Astrocyte of the spinal cord (primary cell): ENCODE measurements at places on chromosomes 5 and 9.
A peak's percentile ranks its signal among the peaks of the same experiment; 100 is the strongest.

GRCh38 chr9:20570087-20570486 lies 52.2 kb downstream of the MLLT3 start:
- peak; percentile 18 for DNase-seq

DNA sequence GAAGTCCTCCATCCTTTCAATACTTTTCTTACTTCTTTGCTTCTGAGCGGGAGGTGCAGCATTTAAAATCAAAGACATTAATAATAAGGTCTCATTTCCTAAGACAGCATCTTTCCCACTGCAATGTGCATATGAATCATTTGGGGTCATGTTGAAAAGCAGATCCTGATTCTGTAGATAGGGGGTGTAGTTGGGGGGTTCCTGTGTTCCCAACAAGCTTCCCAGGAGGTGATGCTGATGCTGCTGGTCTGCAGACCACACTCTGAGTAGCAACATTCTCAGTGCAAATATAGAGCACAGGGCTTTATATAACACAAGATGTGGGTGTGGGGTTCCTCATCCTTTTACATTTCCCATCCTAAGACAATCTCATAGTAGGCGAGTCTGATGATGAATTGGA lies 126.5 kb upstream of the PALM2AKAP2 start:
- no peak for DNase-seq

DNA sequence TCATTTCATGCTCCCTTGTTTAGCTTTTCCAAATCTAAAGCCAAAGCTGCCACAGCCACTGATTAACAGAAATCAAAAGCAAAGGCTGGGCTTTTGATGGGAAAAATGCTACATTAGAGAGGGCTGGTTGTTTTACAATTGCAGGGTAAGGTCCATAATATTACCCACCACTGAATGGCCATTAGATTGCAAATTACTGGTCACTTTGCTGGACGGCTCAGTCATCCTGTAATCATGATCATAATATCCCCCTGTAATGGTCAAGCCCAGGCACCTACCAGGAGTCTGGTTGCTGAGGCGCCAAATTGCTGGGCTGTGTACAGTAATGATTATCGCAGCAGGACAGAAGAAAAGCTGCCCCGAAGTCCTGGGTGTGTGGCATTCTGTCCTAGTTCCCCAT lies 286.5 kb downstream of the ZSWIM6 start:
- no peak for DNase-seq

- DNase-seq: peak; percentile 25
Observed at GRCh38 chr9:130570208-130570607, 9.2 kb upstream of the FUBP3 start.

- DNase-seq: no peak
Observed at GRCh38 chr9:82302968-82303655, 314.5 kb downstream of the SPATA31D1 start.

DNA sequence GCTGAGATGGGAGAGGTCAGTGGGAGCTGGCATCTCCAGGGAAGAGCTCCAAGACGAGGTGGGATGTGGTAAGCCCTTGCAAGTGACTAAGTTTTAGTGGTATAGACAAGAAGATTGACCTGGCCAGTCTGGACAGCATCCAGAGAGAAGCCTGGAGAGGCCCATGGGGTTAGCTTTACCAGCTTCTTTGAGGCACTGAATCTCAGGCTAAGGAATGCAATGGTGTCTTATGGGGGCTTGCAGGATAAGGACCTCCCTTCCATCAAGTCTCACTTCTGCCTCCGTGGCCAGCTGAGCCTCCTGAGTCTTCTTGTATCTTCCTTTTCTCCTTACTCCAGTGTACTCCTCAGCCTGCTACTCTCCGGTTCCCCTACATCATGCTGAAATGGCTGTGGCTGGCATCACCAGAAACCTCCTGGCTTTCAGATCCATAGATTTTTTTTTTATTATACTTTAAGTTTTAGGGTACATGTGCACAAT lies 56.5 kb upstream of the JADE2 start:
- DNase-seq: no peak

- DNase-seq: no peak
Observed at GRCh38 chr9:133247632-133248031, 27.4 kb downstream of the ABO start.

- peak; percentile 26 for DNase-seq
Observed at GRCh38 chr9:129748249-129748648, 4.6 kb downstream of the PTGES start.

DNA sequence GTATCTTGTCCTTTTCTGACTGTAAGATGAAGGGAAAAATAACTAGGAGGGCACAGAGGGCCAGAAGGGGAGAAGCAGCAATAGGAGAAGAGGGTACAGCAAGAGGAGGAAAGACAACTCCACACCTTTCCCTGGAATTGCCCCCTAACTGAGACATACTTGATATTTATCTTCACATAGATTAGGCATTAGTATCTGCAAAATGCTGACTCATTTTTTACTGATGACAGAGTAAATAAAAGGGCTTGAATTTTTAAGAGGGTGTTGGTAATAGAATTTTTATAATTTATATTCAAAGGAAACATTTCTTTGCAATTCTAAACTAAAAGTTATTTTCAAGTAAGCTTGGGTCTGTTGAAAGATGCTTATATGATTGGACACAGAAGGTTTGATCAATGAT lies 86.8 kb upstream of the PRRC1 start:
- no peak for DNase-seq

DNA sequence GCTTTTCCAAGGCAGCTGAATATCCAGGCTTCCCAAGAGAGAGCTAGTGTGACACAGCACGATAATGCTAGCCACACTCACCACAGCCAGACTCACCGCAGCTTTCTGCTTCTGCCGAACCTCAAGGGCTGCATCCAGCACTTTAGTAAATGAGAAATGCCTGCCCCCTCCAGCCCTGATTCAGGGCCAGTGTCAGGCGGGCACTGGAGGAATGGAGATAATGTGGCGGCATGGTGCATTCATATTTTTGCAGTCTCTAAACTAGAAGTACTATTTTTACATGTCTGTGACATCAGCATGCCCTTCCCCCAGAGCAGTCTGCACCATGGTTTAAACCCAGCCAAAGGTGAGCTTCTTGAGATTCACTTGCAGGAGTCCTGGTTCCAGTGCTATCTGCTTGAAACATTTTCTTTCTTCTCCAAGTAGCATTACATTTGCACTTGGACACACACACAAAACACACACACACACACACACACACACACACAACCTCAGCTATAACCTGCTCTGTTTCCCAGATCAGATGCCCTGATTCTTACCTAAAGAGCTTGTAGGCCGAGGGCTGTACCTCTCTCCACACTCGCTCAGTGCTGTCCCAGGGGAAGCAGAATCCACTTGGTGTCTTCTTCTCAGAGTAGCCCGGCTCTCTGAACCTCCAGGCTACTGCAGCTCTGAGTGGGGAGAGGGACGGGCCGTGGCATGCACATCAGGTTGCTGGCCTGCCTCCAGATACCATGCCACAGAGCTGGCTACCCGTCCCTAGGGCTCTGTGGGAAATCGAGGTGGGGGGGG lies at the start of gene FGF1:
TSS of gene FGF1 (minus strand) at position 673 of the 792 bp plus-strand sequence. CDS start 71,963 bp downstream, outside the sequence.
- DNase-seq: peak; percentile 76

- DNase-seq: peak; percentile 35
Observed at GRCh38 chr9:19934301-19934871, 145.5 kb upstream of the SLC24A2 start.

DNA sequence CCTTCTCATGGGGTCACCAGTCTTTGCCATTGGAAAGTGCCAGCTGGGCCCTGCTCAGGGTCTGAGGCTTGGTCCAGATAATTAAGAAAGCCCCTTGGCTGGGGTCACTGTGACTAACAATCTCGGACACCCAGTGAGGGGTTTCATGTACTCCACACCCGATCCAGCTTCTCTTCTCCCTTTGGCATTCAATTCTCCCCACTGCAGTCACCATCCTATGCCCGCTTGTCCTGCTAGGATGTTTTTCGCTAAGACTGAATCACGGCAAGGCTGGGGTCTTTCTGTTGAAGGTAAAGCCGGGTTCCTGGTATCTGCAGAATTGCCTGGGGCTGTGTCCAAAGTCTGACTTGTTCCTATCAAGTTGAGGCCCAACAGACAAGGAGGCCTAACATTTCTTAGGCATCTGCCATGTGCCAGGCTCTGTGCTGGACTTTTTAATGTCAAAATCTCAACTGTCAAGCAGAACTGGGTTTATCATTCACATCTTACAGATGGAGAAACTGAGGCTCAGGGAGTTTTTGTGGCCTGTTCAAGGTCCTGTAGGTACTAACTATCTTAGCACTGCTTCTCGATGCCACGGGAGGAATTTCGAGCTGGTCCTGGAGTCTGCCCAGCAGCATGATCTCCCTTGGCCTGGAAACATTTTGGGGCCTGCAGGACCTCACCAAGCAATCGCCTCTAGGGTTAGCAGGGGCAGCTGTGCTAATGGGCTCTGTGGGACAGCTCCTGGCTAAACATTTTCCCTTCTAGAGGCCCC lies 142.0 kb upstream of the ALDH1B1 start:
- no peak for DNase-seq

DNA sequence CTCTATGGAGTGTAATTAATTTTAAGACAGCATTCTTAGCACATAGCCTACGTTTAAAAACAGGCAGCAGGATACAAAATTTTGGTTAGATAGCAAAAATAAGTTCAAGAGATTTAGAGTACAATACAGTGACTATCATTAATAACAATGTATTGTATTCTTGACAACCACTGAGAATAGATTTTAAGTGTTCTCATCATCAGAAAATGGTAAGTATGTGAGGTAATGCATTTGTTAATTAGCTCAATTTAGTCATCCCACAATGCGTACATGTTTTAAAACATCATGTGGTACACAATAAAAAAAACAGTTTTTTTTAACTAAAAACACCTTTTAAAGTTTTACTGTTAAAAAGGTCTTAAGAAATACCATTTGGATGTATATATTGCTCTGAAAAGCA lies 94.2 kb downstream of the MUSK start:
- no peak for DNase-seq

- DNase-seq: peak; percentile 11
Observed at GRCh38 chr5:65126542-65127069, 355.1 kb downstream of the ADAMTS6 start.

GRCh38 chr9:104772714-104773510 lies 9.0 kb downstream of the NIPSNAP3B start:
- no peak for DNase-seq

GRCh38 chr9:107620801-107621200 lies 131.2 kb upstream of the KLF4 start:
- no peak for DNase-seq

DNA sequence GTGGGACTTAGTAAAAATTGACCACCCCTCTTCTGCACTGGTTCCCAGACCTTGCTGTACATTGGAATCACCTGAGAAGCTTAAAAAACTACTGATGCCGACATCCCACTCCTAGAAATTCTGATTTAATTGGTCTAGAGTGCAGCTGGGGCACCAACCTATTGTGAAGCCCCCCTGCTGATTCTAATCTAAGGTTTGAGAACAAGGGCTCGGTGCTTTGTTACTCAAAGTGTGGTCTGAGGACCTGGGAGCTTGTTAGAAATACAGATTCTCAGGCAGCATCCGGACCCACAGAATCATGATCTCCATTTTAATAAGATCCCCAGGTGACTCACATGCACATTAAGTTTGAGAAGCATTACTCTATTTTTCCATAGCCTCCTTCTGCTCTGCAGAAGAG lies 57.8 kb upstream of the LPAR1 start:
- no peak for DNase-seq

GRCh38 chr5:18653216-18653752 lies 1019.0 kb downstream of the TAF11L14 start:
- DNase-seq: no peak

DNA sequence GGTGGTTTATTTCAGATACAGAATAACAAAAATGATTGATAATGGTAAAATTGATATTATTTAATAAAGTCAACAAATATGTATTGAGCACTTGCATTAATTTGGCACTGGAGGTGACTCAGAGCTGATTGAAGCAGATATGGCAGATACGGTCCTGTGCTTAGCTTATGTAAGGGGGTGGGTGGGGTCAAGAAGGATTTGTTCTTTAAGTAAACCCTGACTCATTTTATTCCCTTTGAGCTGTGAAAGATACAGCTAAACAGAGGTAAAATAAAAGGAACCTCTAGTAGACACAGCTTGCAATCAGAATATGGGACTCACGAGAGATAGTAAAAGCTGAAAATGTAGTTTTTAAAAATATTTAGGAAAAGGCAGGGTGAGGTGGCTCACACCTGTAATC lies 201.3 kb upstream of the CLINT1 start:
- no peak for DNase-seq

DNA sequence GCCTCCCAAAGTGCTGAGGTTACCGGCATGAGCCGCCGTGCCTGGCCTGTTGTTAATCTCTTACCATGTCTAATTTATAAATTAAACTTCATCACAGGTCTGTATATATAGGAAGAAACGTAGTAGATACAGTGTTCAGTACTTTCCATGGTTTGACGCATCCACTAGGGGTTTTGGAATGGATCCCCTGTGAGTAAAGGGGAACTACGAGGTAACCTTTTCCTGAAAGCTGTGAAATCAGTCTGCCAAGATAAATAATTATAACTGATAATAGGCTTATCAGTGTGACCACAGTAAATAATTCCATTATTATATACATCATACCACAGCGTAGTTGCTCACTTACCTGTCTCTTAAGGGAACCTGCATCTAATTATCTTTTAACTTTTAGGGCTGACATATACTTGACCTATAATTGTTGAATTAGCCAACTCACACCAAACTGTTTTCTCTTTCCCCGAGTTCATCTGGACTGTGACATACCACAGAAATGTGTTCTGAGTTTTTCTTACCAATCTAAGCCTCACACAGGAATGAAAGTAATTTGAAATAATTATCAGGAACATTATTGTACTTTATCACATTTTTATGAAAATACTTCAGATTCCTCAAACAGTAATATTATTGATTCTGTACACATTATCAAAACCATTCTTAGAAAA lies 42.9 kb downstream of the DAPK1 start:
- DNase-seq: no peak

DNA sequence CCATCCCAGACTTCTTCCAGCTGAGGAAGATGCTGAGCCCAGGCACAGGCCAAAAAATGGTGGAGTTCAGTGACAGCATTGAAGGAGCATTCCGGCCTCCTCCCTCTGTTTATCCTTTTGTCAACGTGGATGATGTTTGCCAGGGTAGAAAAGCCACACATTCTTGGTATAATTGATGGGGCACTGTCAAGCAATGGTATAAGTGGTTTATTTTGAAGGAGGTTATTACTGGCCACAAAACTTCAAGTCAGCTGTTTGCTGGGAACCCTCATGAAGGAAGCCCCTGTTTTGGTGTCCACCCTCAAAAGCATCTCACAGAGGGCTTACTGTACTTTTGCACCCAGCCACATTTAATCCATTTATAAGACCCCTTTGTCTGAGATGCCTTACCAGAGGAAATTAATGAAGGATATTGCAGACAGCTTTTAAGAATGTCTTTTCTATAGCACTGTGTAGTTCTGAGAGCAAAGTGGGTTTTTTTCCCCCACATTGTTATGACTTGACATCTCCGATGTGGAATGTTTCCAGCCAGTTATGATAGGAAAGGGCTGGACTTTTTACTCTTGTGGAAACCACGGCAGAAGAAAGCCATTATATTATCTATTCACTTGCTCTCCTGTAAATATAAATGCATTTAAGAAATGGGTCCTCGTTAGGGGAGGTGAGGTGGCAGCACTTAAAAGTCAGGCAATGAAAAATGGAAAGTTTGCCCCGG lies 95.5 kb upstream of the SPATA31D4 start:
- DNase-seq: no peak
